Hepatocyte (in vitro differentiated cells): ENCODE measurements at places on chromosomes 5 and 9. TPM values are rescaled to one million over a fixed set of nuclear protein-coding genes. Genes with fewer than 3 reads are reported as not detected.

Gene OBP2B
- polyA plus RNA-seq, result not detected in 2 replicates

Gene PPP2R2B
- 3.2 and 5.1 TPM in 2 replicates for polyA plus RNA-seq

Gene C6
- 11.8 and 16.2 TPM in 2 replicates for polyA plus RNA-seq

Gene FAM174A
- polyA plus RNA-seq, result 29.0 and 34.9 TPM in 2 replicates

Gene SOHLH1
- not detected in 2 replicates for polyA plus RNA-seq

Gene ARRDC1
- polyA plus RNA-seq, result 102 and 109 TPM in 2 replicates

Gene OTP
- not detected in 2 replicates for polyA plus RNA-seq

Gene POLK
- polyA plus RNA-seq, result 9.0 and 11.1 TPM in 2 replicates

Gene NDST1
- polyA plus RNA-seq, result 30.2 and 42.5 TPM in 2 replicates

Gene PTPA
- 55.3 and 60.9 TPM in 2 replicates for polyA plus RNA-seq
